Epithelial cell of esophagus (primary cell): ENCODE measurements at places on chromosomes 7 and 10.

DNA sequence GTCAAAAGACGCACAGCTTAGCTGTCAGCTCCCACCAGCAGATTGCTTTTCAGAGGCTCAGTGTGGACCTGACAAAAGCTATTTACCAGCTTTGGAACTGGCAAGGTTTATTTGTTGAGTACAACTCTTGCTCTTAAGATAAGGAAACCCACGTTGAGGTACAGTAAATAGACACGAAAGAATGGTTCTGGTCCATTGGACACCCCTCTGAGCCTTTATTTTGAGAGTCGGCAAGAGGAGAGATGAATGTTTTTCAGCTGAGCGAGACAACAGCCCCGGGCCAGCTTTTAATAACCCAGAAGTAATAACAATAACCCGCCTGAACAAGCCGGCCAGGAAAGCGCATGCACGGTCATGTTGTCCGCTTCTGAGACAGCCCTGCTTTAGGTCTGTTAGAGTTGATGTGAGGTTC lies 49.0 kb downstream of the WNT2 start:
- DNase-seq, result peak; percentile 95

DNA sequence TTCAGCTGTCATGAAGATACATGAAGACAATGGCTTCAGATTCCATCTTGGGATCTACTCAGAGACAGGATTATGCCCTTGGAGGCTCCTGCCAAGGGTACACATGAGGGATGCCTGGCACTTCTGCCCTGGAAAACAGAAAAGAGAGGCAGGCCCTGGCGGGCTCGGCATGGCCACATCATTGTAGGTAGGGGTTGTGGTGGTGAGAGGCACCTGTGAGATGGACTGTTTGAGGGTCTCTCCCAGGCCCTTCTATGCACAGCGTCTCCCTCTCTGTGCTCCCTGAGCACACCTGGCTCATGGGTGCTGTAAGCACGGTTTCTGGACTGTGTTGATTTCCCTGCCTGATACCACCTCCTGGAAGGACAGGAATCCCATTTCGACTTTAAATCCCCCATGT lies 304.3 kb downstream of the GLRX3 start:
- DNase-seq, result no peak

DNA sequence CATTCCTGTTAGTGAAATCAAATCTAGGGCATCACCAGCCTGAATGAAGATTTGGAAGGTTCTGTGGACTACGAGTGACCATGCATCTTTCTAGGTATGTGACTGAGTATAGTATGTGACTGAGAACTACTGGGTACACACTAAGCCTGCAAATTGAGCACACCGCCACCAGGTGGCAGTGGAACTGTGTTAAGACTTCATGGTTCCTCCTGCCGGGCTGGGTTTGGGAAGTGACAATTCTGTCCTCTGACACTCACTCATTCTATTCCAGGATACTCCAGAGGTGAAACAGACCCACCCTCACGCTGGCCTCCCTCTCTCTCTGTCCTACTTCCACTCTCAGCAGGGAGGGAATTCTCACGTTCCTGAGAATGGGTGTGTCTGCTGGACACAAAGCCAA lies 84.0 kb upstream of the TMEM248 start:
- peak; percentile 42 for DNase-seq

DNA sequence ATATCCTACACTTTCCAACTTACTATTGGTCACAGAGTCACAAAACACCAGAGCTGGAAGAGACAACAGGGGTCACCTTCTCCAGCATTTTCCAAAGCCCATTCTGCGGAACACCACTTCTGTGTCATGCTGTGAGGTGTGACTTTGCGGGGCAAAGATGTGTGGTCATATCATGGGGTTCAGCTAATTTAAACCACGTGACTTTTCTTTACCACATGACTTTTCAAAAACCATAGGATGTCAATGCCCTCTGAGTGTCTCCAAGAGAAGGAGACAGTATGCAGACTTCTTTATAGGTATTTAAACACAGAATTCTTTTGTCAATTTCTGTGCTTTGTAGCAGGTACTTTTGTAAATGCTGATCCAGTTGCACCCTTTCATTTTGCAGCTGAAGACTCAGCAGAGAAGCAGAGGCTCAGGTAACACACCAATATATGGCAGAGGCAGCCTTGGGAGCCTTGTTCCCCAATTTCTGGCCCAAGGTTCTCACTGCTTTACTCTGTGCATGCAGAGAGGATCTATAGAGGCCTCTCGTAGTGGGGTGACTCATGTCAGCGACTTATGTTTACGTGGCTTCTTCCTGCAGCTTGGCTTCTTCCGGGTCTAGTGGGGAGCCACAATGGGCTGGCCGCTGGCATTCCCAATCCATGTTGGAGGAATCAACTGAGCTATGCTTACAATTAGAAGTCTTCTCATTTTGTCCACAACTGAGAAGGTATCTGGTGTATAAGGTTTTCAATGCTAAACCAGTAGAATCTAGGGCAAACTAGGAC lies 104.0 kb upstream of the RHOBTB1 start:
- DNase-seq, result peak; percentile 11

GRCh38 chr10:21449288-21449966 lies 76.1 kb downstream of the SKIDA1 start:
- no peak for DNase-seq

DNA sequence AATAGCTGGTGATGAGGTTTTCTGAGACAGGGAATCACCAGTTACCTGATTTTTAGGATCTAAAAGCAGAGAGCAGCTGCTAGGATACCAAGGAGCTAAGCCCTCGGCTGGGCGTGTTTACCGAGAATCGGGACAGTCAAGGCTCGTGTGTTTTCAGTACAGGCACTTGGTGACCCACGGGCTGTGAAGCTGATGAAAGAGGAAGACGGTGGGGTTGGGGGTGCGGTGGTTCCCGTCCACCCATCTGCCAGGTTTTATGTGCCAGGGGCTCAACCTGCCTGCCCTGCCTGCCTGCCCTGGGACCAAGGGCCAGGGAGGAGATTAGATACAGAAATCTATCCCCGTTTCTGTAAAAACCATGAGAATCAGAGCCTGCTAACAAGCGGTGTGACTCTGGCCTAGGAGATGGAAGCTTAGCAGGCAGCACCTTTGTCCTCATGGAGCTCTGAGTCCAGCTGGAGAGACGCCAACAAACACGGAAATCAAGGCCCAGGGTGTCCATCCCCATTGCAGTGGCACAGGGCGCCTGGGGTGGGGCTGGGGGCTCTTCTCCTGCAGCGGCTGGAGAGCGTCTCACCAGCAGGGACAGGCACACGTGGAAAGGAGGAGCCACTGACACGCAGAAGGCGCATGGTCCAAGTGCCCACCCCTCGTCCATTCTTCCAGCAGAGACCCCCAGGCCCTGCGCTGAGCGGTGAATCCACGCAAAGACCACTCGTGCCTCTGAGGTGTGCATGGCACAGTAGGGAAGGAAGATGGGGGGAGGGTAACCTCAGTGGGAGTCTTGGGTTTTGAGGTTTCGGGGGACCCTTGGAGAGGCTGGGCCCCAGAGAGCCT lies 265.0 kb upstream of the TCERG1L start:
- DNase-seq, result no peak

GRCh38 chr10:130807721-130808120 lies 503.8 kb downstream of the TCERG1L start:
- DNase-seq, result no peak

DNA sequence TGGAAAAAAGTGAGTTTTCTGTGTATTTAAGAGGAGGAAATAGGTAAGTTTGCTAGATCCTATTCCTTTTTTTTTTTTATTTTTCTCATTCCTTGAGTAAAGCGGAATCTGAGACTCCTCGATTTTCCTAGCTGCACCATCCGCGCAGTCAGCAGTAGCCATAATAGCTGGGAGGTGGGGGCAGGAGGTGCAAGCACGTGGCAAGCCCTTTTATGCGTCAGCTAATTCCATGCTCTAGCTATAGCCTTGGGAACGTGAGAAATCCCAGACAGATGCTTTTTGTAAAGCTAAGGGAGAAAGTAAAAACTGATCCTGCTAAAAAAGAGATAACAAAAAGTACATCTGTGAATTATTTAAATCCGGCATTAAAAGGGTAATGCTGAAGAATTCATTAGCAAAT lies 33.2 kb upstream of the TPK1 start:
- no peak for DNase-seq

- no peak for DNase-seq
These were observed 8.7 kb upstream of the CTAGE4 start for GRCh38 chr7:144174613-144175012.

- no peak for DNase-seq
These were observed 49.1 kb downstream of the NCAPG2 start for GRCh38 chr7:158655507-158655906.

DNA sequence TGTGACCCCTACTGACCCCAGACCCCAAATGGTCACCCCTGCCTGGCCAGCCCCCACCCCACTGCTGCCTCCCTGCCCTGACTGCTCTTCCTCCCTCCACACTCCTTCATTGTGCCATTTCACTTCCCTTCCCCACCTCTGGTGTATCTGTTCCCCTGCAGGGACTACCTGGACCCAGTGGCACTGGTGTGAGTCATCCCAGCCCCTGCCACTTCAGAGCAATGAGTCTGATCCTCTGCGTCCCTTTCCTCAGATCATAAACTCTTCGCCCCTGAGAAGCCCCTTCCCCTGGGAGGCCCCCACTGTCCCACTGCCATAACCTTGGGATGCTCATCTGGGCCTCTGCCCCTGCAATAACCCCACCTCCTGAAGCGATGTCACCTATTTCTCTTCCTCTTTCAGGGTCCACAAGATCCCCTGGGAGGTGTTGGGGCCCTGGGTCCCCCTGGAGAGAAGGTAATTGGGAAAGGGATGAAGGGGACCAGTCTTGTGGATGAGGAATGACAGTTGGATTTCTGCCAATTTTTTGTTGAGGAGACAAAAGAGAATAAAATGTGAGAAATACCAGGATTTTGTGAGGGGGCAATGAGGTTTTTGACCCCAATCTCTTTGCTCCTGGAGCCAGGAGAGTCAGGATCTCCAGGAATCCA lies 19.1 kb upstream of the VOPP1 start:
- DNase-seq, result no peak

DNA sequence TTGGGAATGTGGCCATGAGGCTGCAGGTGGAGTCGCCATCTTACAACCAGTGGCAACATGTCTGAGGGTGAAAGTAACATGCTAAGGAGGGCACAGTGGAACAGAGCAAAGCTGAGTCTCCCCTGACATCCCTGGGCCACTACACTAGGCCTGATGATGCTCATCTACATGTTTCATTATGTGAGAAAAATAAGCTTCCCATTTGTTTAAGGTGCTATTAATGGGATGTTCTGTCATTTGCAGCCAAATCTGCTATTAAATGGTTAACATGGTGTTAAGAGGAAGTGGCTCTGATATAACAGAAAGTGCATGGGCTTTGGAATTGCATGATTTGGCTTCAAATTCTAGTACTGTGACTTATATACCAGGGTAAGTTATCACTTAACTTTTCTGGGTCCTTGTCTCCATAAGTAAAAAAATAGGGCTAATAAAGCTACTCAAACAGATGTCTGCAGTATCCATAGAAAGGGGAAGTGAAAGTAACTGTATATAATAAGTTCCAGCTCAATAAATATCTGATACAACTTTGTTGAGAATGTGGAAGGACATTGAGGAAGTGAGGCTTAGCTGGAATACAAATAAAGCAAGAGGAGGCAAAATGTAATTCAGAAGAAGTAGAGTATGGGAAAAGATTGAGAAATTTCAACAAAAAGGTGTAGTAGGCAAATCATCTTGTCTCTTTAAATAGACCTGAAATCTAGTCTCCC lies 158.9 kb downstream of the RTKN2 start:
- no peak for DNase-seq

DNA sequence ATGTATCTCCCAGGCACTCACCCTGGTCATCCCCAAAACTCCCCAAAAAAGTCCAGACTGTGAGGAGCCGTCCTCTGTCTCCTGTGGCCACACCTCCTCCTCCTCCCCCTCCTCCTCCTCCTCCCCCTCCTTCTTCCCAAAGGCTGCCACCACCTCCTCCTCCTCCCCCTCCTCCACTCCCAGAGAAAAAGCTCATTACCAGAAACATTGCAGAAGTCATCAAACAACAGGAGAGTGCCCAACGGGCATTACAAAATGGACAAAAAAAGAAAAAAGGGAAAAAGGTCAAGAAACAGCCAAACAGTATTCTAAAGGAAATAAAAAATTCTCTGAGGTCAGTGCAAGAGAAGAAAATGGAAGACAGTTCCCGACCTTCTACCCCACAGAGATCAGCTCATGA lies 7.1 kb downstream of the LMOD2 start:
- no peak for DNase-seq

DNA sequence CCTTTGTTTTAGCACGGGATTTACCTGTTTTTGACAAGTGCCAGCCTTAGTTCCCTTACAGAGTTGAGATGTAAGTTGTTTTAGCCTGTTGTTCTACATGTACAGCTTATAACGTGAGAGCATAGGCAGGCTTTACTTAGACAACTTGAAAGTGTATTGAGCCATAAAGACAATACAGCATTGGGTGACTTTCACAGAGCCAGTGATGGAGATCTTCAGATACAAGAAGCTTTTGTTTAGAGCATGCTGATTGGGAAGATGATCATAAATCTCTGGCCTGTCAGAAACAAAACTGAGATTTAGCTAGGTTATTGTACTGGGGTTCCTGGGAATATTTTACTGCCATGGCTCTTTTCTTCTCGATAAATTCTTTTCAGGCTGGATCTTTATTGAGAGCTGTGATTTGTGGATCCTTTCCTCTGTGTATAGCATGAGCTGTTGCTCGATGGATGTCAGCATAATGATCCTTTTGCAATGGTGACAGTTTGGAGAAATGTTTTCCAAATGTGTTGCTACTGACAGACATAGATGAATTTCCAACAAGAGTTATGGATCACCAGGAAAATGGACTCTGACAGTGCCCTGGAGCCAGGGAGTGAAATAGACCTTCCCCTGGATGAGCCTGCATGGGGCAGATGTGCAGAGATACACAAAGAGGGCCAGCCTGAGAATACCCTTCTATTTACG lies 30.2 kb downstream of the LHFPL3 start:
- DNase-seq, result no peak

- DNase-seq, result peak; percentile 56
These were observed 823.5 kb downstream of the GRID1 start for GRCh38 chr10:85542936-85543730.

DNA sequence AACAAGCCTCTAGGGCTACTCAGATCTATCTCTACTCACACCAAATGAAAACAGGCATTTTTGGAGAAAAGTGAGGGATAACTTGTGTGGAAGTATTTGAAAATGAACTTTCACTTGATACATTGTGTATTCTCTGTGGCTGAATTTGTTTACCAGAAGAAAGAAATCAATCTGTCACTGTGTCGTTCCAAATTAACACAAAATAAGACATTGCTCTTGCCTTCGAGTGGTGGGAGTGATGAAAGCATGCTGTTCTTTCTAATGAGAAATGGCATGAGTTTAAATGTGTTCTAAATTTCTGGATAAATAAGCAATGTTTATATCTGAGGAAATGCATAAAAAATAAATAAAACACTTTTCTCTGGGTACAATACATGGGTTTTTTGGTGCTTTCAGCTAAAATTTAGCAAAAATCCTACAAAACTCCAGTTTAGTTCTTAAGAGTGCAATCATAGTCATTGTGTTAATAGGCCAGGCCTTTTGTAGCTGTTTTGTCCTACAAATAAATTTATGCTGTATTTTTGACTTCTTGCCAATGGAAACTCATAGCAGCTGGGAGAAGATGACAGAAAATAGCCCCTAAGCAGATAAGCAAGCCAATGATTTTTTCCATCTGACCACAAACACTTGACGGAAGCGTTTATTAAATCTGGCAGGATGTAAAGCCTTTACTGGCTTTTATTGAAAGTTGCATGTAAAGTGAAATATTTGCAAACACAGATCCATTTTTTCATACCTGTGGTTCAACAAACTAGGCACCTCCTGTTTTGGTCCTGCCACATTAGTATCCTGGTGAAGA lies 1064.1 kb upstream of the GHITM start:
- DNase-seq, result no peak

- no peak for DNase-seq
These were observed 33.5 kb upstream of the CCSER2 start for GRCh38 chr10:84294766-84295447.
